Stimulated activated naive B cell treated with anti-CD40 and anti-IgM and Interleukin-4, amounts not matched to agents 10 μg/mL and 1 μg/mL and 100 μg/mL, for 72 hours (primary cell): ENCODE measurements at places on chromosomes 13 and 19.

- no peak for DNase-seq
These were observed 702 bp upstream of the EPSTI1 start for GRCh38 chr13:42992764-42993122.

- DNase-seq, result no peak
These were observed 3.5 kb downstream of the FSTL3 start for GRCh38 chr19:679418-680286.

DNA sequence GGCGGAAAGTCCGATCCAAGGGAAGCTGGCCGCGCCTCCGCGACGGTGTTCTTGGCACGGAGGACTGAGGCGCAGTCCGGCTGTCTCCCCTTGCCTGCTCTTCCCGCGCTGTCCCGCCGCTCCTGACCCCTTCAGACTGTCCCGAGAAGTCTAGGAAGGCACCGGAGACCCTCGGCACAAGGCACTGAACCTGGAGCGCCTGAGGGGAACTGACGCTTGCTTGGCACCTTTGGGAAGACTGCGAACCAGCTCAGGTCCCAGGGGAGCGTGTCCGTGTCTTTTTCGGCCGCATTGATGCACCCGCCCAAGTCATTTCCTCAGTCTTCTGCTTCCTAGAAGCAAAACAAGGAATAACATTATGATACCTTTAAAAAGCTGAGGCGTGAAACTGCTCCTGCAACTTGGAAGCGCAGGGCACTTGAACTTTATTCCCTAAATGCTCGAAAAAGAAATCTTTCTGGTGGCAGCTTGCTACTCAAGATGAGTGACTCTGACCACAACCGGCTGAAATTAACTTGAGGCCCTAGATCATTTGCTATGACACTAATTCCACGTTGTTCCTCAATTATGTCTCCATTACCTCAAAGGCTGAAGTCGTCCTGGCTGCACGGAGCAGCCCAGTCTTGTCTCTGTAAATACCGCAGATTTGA, 735 bp upstream of the FLT1 start:
- no peak for DNase-seq

DNA sequence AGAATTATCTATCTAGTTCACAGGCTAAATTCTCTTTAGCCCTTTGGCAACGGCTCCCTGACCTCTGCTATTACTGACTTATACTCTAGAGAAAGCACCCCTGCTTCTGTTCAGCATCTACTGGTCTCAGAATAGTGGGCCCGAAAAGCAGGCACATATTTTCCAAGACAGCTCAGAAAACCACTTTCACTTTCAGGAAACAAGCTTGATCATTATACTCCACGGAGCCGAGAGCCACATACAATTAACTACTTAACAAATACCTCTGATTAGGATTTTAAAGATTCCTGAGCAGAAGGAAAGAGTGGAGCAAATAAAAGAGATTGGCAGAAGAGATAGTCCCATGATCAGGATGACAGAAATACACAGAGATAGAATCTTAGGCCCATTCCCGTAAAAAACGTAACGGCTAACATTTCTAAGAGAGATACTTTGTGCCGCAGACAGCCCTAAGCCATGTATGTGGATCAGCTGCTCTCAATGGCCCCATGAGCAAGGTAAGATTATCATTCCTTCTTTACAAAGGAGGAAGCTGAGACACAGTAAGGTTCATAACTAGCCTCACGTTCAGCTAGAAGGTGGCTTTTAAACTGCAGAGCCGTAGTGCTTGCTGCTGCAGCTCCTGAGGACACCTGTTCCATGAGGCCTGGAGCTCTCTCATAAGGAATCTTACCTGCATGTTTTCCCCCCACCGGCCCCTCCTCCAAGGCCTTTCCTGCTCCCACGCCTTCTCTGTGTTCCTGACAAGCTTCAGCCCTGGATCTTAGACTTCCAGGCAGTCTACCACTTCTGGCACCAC, 227.2 kb downstream of the FOXO1 start:
- peak; percentile 20 for DNase-seq

- no peak for DNase-seq
These were observed 137.1 kb upstream of the ATXN8OS start for GRCh38 chr13:69970520-69970919.

DNA sequence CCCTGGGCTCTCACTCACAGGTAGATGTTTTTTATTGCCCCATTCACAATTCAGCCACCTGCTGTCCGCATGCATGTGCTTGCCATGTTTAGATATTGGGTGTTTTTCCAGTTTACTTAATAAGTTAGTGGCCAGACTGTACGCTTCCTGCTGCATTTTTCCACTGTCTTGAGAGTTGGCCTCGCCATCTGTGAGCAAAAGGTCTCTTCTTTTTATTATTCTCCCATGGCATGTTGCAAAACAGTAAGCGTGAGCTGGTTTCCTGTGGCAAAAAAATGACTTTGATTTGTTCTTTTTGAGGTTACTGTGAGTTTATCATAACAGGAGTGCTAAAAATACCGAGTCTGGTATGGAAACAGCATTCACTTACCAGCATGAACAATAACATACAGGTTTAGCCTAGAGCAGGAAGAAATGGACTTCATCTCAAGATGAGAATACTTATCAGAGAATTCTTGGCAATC, 46.0 kb downstream of the SAE1 start:
- DNase-seq, result no peak

DNA sequence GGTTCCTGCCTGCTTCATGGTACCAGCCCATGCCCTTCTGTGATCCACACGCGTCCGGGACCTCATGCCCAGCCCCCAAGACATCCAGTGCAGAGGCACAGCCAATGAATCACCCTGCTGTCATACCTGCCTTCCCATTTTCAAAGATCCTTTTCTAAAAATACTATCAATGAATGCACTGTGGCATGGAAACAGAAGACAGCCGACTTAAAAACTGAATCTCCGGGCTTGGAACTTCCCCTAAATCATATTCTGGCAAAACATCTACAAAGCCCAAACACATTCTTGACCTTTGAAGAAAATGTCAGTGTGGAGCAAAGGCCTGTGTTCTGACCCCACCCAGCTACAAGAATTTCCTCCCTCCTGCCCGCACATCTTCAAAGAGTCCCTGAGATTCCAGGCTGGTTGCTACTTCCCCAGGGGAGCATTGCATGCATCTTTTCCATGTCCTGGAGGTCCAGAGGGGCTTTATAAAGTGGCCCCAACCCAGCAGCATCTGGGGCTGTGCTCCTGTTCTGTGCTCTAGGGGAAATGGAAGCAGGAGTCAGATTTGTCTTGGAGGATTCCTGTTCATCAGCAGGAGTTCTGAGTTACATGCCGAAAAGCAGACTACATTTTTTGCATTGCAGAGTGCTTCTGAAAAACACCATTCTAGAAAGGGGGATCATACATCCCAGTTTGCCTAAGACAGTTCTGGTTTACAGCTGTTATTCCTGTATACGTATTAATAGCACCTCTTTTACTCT, 135.2 kb downstream of the USP12 start:
- DNase-seq, result no peak

- DNase-seq, result no peak
These were observed 14.5 kb downstream of the ERCC2 start for GRCh38 chr19:45355910-45356309.

DNA sequence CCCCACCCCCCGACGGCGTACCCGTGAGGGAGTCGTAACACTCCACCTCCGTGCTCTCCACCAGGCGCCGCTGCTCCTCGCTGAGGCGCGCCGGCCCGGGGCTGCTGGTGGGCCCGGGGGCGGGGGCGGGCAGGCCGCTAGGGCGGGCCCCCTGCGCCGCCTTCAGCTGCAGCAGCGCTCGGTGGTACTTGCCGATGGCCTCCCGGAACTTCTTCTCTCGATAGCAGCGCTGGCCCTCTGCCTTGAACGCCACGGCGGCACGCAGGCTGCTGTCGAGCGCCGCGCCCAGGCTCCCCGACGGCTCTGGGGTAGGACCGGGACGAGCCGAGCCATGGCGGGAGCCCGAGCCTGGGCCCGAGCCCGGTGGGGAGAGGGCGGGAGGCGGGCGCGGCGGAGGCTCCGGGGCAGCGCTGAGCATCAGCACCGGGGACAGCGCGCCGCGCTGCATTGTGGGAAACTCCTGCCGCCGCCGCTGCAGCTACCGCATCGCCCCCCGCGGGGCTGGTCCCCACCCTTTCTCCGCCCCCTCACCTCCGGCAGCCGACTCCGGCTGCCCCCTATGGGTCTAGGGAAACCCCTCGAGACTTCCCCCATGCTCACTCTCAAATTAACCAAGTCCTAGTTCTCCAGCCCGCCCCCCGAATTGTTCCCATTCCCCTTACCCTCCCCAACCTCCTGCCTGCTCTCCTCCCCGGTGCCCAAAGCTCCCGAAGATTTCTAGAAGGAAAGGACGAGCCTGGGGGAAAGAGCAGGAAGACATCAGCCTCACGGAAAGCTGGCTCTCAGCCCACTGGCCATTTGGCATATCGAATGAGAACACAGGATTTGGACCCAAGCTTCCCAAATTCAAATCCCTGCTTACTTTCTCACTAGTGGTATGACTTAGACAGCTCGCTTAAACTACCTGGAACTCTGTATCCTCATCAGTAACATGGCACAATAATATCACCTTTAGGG, at the start of gene TTC9B:
Gene TTC9B, minus strand, starts transcription at position 451 of the 957 bp plus-strand sequence. Its CDS starts 3 bp downstream, at position 448.
- DNase-seq, result no peak

DNA sequence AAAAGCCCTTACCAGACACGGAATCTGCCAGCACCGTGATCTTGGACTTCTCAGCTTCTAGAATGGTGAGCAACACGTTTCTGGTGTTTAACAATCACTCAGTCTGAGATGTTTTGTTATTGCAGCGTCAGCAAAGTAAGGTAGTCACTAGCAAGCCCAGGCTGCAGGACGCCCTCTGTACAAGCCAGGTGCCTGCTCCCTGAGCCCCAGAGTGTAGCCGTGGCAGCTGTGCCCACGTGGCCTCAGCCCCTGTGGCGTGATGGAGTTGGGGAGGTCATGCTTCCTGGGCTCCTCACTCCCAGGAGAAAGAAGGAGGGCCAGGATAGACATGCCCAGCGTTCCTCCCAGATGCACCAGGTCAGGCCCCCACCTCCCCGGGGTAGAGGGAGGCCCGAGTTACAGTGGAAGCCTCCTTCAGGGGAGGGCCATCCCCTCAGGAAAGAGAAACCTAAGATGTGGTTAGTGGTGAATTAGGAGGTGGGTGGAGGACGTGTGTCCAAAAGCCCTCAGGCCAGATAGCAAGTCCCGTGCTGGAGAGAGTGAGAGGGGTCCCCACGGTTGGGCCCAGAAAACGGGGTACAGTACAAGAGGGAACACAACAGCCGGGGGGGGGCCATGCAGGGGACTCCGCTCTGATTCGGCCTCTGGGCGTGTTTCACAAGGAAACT, 169.6 kb upstream of the SOX1 start:
- DNase-seq, result no peak

- DNase-seq, result no peak
These were observed 21.9 kb downstream of the C19orf44 start for GRCh38 chr19:16518061-16518460.

- DNase-seq, result no peak
These were observed 14.1 kb upstream of the CCNA1 start for GRCh38 chr13:36418022-36418805.

DNA sequence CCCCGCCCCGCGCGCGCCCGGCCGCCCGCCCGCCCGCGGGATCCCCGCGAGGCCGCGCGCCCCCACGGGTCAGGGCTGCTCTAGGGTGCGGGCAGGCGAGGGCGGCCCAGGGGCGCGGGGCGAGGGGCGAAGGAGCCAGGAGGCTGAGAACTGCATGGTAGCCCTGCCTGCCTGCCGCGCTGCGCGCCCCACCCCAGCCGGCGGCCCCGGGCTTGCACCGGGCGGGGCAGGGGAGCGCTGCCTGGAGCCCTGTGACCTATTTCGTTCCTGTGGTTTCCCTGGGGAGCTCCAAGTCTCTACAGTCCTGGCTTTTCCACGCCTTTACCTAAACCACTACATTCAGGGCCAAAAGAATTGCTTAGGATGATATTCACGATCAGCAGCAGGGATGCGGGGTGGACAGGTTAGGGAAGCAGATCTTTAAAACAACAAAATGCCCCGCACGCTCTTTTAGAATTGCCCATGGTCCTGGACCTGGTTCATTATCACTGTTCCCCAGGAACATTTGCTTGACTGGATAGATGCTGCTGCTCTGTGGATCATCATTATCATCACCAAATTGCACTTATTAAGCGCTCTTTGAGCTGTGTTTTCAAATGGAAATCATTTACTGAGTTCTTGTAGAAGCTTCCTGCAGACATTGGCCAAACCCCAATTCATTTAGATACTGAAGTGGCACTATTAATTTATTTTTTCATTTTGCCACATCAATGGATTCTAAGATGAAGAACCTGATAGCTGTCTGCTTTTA, 421 bp upstream of the GPR12 start:
- DNase-seq, result no peak

- DNase-seq, result no peak
These were observed 29.1 kb upstream of the ZNF714 start for GRCh38 chr19:21052902-21053301.

DNA sequence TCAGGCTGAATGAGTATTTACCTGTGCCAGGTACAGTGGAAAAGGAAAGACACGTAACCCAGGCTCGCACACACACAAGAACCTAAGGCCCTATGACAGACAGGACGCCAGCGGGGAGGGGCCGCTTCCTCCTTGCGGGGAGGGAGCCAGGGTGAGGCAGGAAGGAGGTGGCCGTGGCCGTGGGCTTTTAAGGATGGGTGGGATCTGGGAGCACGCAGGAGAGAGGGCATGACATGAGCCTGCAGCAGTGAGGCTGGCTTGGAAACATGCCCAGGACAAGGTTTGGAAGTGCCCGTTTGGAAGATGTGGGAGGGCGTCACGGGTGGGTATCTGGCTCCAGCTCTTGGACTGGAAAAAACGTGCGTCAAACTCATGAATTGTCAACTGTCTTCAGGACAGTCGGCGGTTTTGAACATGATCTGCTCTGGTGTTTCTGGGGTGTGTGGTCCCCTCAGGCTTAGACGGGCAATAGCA, 20.1 kb downstream of the SH3GL1 start:
- no peak for DNase-seq

DNA sequence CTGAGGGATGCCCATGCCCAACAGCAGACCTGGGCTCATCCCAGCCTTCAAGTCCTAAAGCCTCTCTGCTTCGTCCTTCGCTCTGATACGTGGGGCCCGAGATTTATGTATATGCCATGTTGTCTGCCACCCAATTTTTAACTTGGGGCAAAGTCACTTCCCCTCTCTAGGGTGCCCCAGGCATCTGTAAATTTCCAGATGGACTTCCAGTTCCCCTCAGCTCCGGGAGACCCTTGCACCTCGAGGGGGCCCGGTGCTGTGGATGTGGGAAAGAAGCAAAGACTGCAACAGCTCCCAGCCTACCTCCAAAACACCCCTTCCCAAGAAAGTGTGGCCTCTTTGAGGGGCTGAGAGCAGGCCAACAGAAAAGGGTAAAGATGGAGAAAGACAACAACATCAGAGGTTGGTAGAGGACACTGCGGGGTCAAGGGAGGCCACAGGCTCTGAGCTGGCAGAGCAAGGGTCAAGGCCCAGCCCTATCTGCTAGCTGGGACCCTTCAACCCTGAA, 97.4 kb downstream of the STK24 start:
- DNase-seq, result no peak
